Sigmoid colon (tissue), 7 donors: ENCODE measurements at places on chromosomes 16 and 17. TPM values are rescaled to one million over a fixed set of nuclear protein-coding genes. Genes with fewer than 3 reads are reported as not detected.

The CPHXL2 gene
- total RNA-seq: not detected

The CCDC40 gene
- total RNA-seq: 5.3 TPM

GRCh38 chr16:84617041-84617790 lies 662 bp downstream of the COTL1 start:
- peak; percentile 77 for DNase-seq

- DNase-seq: no peak
Measured at GRCh38 chr17:76757256-76757655, 19.3 kb downstream of the MFSD11 start.

GRCh38 chr17:4899341-4900230 lies at the start of gene C17orf107:
C17orf107 (plus strand) TSS chr17:4899536; CDS start chr17:4899763, 227 bp downstream.
- peak; percentile 90 for DNase-seq

GRCh38 chr17:55283256-55283965 lies 18.7 kb downstream of the HLF start:
- DNase-seq: no peak

GRCh38 chr16:87150681-87151280 lies 166.4 kb downstream of the C16orf95 start:
- no peak for DNase-seq

DNA sequence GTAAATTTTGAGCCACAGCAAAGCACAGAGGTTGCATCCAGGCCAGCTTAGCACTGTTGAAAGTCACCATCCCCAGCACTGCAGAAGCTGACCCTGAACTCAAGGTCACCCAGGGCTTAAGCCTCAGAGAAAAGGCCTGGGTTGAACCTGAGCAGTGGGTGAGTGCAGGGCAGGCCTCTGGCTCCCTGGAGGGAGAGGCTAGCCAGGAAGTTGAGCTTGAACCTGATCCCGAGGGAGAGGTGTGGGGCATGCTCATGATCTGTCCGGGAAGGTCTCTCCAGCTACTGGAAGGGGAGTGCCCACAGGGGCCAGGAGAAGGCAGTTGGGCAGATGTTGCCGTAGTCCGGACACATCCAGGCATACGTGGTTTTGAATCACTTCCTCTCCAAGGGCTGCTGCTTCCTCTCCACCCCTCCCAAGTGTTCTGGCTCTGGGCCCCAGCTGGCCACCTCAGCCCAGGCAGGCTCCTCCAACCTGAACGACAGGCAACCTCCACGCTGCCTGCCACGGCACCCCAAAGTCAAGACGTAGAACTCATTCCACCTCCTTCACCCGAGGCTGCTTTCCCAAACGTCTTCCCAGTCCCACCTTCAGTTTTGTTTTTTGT lies 18.4 kb downstream of the CARHSP1 start:
- DNase-seq: peak; percentile 76
